Anterior cingulate cortex (tissue), 58 donors: ENCODE measurements at places on chromosomes 2 and 18.

GRCh38 chr2:168457190-168457895 is 1.3 kb downstream of the CERS6 start:
- DNase-seq = no peak

DNA sequence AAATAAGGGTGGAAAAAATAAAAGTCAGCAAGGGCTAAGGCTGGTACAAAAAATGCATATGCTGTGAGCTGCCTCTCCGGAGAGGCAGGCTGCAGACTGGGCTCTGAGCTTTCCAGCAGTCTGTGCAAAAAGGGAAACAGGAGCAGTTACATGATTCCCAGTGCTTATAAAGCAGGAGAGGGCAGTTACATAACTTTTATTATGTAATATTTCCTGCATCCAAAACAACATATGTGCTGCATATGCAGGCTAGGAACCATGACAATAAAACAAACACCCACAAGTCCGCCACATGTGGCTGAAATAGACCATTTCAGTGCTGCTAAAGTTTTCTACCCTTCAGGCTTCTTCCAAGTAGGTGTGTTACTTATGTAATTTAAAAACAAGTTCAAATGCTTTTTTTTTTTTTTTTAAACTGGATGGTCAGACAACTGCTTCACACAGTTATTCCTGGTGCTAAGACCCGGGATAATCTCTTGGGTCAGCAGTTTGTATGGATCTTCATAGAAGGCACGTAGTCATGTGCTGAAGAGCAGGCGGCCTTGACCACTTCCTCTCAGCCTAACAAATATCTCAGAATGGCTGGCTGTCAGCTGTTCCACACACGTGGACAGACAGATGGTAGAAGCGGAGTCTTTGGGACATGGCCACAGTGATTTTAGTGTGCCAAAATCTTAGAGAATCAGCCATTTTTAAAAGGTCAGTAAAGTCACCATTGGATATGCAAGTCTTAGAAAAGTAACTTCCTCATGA is 43.5 kb downstream of the ARMC9 start:
- DNase-seq = no peak

DNA sequence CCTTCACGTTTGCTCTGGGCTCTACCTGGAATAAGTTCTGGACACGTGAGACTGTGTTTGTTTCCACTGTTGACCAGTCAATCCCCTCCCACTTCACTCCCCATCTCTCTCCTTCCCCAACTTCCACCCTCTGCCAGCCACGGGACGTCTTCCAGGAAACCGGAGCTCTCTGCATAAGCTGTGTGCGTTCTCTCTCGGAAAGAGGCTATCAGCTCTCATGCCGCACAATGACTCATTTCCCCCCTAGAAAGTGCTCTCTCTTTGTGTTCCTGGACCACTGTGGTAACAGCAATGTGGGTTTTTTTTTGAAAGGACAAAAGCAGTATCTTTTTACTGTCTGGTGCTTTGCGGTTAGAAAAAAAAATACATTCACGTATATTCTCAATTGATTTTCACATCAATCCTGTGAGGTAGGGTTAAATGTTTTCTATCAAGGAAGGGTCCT is 10.2 kb downstream of the PROKR1 start:
- DNase-seq = no peak

DNA sequence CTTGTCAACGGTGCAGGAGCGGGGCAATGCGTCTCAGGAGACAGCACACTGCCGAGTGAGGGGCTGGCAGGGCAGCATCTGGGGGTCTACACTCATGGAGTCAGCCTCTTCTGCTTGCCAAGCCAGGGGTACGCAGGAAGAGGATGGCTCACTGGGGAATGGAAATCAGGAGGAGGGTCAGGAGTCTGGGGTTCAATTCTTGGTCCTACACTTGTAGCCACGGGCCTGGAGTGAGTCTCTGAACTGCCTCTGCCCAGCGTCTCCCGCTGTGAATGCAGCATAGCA is 70.0 kb downstream of the CAPN13 start:
- no peak for DNase-seq

GRCh38 chr2:118929059-118929458 is 12.9 kb upstream of the MARCO start:
- no peak for DNase-seq

GRCh38 chr2:206231669-206232286 is 42.7 kb upstream of the ZDBF2 start:
- DNase-seq = no peak

DNA sequence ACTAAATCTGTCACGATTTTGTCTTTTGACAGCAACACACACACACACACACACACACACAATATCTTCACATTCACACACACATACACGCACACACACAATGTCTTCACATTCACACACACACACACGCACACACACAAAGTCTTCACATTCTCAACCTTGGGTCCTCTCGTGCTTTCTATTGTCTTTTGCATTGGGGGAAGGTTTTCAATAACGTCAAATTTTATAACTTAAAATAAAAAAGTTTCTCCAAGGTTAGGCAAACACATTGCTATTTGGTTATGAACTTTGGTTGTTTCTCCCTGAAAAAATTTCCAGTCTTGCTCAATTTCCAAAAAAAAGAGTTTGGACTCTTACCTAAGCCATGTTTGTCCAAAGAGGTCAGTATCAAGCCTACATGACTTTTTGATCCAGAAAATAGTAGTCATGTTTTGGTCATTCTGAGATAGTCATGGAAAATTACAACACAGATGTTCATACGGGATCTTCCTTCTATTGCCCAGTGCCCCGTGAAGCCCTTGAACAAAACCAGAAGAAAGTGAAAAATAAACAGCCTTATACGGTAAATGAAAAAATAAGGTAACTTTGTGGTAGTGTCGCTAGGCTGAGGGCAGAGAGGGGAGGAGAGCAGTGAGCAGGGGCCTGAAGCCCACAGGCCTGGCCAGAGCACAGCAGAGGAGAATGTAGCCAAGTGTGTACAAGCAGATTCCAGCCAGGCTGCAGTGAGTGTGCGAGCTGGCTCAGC is 542.8 kb upstream of the ID2 start:
- DNase-seq = peak; percentile 32

- peak; percentile 37 for DNase-seq
Measured at GRCh38 chr2:61471905-61472805, 1.3 kb upstream of the USP34 start.

- no peak for DNase-seq
Measured at GRCh38 chr2:72931280-72931910, 14.1 kb downstream of the EMX1 start.

GRCh38 chr2:67416136-67416535 is 19.0 kb downstream of the ETAA1 start:
- no peak for DNase-seq

DNA sequence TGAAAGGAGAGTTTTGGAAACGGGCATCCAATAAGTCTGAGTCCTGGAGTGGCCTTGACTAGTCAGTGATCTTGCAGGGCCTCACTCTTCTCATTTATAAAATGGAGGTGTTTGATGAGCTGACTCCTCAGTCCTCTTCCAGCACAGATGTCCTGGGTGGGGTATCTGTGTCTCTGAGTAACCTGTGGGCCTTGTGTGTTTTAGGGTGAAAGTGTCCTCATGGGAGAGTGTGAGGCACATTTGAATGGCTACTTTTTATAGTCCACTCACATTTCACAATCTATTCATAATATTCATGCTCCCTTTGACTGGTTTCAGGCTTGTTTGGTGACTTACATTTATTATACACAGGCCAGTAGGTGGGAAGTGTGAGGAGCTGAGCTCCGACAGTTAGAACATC is 106.4 kb upstream of the CELF4 start:
- DNase-seq = no peak

DNA sequence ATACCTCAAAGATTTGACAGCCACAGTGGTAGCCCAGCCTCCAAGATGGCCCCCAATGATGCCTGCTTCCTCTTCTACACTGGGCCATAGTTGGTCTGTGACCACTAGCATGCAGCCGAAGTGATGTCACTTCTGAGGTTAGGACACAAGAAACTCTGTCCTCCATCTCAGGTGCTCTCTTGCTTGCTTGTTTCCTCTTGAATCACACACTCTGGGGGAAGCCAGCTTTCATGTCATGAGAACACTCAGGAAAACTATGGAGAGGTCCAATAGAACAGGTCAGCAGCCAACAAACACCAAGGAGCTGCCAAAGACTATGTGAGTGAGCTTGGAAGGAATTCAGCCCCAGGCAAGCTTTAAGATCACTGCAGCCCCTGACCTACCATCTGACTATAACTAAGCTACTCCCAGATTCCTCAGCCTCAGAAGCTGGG is 3.3 kb upstream of the ADAM17 start:
- DNase-seq = no peak

DNA sequence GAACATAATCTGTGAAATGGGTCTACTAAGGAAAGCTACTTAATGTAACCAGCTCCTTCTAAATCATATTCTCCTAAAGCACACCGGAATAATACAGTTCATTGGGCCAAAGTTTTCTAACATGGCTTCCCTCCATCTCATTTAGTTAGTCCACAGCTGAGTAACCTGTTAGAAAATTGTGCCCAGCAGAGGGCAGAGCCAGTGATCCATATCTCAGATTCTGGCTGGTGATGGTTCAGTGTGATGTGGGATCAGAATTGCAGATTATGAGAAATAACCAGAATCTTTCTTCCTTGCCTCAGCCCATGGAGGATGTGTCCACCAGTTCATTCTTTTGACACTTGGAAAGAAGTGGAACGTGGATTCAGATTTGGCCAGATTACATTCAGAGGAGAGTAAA is 9.4 kb upstream of the CTLA4 start:
- no peak for DNase-seq

DNA sequence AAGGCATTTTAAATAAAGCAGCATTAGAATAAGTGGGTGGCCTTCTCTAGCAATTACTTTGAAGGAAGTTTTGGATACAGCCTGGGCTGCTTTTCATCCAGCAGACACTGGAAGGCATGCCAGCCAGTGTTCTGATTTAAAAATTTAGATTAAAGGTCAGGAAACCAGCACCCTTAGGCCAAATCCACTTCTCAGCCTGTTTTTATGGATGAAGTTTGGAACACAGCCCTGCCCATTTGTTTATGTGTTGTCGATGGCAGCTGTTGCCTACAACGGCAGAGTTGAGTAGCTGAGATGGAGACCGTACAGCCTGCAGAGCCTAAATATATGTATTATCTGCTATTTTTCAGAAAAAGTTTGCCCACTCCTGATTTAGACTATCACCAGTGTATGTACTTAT is 313.6 kb upstream of the ACVR2A start:
- no peak for DNase-seq

DNA sequence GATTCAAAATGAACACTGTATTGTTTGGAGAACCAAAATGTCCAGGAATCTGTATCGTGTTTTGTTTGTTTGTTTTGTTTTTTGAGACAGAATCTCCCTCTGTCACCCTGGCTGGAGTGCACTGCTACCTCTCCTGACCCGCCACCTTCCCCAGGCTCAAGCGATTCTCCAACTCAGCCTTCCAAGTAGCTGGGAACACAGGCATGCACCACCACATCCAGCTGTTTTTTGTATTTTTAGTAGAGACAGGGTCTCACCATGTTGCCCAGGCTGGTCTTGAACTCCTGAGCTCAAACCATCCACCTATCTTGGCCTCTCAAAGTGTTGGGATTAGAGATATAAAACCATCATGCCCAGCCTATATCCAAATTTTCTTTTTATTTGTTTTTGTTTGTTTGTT is 74.6 kb downstream of the KYNU start:
- no peak for DNase-seq

GRCh38 chr2:118618279-118618678 is 229.2 kb downstream of the EN1 start:
- no peak for DNase-seq

GRCh38 chr2:165634855-165635254 is 159.2 kb downstream of the GALNT3 start:
- DNase-seq = peak; percentile 32
